ENCODE measurements at places on chromosomes 16 and 17. TPM values are rescaled to one million over a fixed set of nuclear protein-coding genes. Genes with fewer than 3 reads are reported as not detected.

Gene MRPL28
- total RNA-seq, result 82.4 TPM

GRCh38 chr16:72946474-72947194 lies 101.3 kb downstream of the ZFHX3 start:
- H3K4me3 ChIP-seq, result no peak overlapping the region
- H3K4me1 ChIP-seq, result no peaks in the 10 kb centered on the region
- H3K27me3 ChIP-seq, result no peaks in the 10 kb centered on the region
- no peak overlapping the region for H3K27ac ChIP-seq

GRCh38 chr16:81493755-81494433 lies 49.3 kb downstream of the CMIP start:
- peaks cover 80% of the 10 kb centered on the region for H3K4me1 ChIP-seq
- H3K36me3 ChIP-seq, result peaks cover 14% of the 10 kb centered on the region
- no peak overlapping the region for H3K27ac ChIP-seq
- H3K4me3 ChIP-seq, result no peak overlapping the region
- H3K27me3 ChIP-seq, result no peaks in the 10 kb centered on the region

- H3K27ac ChIP-seq, result no peak overlapping the region
- no peaks in the 10 kb centered on the region for H3K36me3 ChIP-seq
- DNase-seq, result no peak
- peaks cover 3% of the 10 kb centered on the region for H3K27me3 ChIP-seq
Measured at GRCh38 chr17:27414271-27414670, 42.0 kb upstream of the KSR1 start.

All from activated B cell treated with CpG ODN at 0.5 μM for 24 hours (primary cell).